Stimulated activated CD4-positive, alpha-beta T cell treated with anti-CD3 and anti-CD28 coated beads, Interleukin-1b, Interleukin-23, amount 100 ng/mL, for 1 hour (primary cell): ENCODE measurements at places on chromosomes 4 and X.

GRCh38 chr4:6619466-6620255 is 20.8 kb upstream of the MRFAP1 start:
- DNase-seq, result no peak

- no peak for DNase-seq
Measured at GRCh38 chr4:4791299-4792111, 68.0 kb upstream of the MSX1 start.

DNA sequence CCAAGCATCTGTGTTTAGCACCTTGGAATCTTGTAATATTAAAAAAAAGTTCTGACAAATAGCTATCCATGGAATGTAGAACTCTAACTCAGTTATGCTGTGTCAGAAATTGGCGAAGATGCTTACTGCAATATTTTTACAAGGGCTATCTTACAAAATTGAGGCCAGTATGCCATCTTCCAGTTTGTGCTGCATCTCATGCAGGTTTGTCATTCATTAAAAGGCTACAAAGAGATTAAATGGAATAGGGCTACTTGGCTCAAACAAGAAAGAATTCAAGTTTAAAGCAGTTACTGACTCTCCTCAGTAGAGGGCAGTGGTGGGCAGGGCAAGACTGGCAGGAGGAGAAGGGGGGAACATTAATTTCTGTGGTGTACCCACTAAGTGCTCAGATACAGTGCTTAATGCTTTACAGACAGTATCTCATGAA is 66.5 kb downstream of the SHROOM4 start:
- DNase-seq, result no peak

- DNase-seq, result no peak
Measured at GRCh38 chrX:71453056-71453455, 79.8 kb upstream of the OGT start.

- DNase-seq, result no peak
Measured at GRCh38 chr4:105128208-105128607, 18.5 kb upstream of the TET2 start.

- no peak for DNase-seq
Measured at GRCh38 chr4:101954975-101955678, 164.6 kb downstream of the BANK1 start.

DNA sequence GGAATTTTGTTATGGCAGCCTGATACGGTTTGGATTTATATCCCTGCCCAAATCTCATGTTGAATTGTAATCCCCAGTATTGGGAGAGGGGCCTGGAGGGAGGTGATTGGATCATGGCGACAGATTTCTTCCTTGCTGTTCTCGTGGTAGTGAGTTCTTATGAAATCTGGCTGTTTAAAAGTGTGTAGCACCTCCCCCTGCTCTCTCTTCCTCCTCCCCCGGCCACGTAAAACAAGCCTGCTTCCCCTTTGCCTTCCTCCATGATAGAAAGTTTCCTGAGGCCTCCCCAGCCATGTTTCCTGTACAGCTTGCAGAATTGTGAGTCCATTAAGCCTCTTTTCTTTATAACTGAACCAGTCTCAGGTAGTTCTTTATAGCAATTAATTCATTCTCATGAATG is 37.9 kb downstream of the SUPT20HL2 start:
- DNase-seq, result no peak

DNA sequence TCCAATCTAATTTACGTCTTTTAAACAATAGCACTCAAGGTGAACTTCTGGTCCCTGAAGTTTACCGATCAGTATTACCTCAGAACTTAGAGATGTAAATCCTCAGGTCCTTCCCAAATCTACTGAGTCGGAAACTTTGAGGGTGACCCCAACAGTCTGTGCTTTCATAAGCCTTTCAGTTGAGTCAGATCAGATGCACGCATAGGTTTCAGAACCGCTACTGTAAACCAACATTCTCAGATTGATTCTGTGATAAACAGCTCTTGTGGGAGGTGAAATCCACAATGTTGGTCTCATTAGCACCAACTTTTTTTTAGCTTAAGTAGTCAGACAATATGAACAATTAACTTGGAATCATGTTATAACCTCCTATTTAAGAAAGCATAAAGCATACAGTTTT is 86.0 kb downstream of the WWC2 start:
- DNase-seq, result no peak

DNA sequence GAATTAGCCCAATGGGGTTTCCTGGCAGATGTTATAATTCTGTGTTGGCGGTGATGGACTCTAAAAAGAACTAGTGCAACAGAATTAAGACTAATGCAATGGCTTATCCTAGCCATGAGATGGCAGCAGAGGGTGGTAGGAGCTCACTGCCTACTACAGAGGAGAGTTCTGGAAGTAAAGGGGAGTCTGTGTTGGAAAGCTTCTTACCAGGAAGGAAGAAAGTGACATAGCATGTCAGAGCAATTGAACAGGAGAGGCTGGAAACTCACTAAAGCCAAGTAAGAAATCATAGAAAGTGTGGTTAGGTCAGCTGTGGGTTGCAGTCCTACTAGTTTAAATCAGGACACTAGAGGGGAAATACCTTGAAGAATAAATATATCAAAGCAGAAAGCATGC is 6.3 kb upstream of the TRPC5OS start:
- DNase-seq, result no peak

GRCh38 chrX:39171686-39172085 is 370.4 kb downstream of the MID1IP1 start:
- DNase-seq, result no peak

- no peak for DNase-seq
Measured at GRCh38 chrX:19592952-19593351, 77.6 kb upstream of the MAP3K15 start.

DNA sequence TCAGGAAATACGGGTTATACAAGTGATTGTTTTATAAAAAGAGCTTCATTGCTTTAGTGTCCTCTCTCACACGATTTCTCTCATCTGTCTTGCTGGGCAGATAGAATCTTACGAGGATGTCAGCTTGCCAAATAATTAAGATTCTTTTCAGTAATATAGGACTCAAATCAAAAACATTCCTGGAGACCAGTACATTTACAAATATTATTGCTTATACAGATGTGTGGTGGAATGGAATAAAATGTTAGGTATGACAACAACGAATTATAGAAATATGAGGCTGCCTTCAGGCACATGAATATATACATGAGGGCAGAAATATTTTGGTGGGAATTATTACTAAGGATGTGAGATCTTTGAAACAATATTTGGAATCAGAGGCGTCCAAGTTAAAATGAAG is 88.9 kb downstream of the GC start:
- DNase-seq, result no peak

DNA sequence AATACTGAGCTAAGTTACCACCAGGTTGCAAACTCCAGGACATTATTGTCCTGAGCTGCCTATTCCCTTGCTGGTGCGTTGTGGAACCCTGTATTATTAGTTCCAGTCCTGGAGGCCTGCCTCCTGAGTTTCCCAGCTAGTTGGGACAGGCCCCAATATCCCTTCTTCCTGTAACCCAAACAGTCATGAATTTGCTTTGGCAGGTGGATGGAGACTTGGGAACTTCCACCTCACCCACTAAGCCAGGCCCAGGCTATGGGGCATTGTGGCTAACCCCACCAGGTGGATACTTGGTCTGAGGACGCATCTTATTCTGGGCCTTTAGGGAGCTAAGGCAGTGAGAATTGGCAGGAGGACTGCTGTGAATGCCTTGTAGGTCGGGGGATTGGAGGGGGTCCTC is 5.0 kb downstream of the RBM3 start:
- DNase-seq, result no peak

DNA sequence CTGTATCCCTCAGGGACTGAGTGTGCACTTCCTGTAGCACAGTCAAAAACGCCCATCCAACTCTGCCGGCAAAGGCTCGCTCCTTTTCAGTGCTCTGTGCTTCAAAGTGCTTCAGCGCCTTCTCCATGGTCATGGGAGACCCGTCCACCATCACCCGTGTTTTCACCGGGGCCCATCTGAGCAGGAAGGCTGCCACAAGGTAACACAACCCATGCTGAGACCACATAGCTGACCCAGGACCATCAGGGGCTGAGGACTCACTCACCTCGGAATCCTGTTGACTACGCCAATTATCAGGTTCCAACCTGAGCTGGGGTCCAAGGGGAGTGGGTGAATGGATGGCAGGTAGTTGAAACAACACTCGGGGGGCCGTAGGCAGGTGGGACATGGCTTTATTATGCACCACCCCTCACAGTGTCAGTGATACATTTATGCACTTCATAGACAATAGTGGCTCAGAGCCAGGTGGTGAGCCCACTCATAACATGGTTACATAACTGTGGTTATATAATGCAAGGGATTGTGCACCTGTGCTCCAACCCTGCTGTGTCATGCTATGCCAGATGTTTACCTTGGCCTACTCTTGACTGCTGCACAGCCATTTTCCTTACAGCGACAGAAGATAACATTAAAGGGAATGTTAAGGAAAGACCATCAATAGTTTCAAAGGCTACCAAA is 227.8 kb downstream of the ADGRL3 start:
- no peak for DNase-seq

- no peak for DNase-seq
Measured at GRCh38 chr4:99572527-99573240, 1.9 kb upstream of the MTTP start.

DNA sequence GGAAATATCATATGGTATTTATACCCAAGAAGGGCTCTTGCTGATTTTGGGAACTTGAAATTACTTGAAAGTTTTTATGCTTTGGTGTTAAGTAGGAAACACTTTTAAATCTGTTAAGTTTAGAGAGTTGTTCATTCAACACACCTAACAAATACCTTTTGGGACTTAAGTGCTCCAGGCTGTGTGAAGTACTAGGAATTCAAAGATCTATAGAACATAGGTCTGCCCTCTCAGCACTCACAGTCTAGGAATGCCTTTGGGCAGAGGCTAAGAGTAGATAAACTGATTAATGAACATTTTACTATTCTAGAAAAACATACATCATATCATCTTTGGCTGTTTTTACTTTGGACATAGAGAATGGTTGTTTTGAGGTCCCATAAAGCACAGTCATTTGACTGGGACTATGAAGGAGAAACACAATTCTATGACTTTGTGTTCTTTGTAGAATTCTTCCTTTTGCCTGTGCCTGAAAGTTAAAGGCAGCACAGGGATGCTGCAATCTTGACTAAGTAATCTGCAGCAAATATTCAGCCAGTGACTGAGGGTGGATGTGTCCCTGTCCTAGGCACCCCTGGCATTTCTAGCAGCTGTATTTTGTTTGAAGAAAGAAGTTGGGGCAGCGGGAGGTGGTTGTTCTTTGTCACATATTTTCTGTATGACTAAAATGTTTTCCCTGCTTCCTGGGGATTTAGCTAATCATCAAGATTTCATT is 8.3 kb downstream of the BMP3 start:
- no peak for DNase-seq

- DNase-seq, result no peak
Measured at GRCh38 chrX:76439188-76439587, 11.7 kb downstream of the MAGEE1 start.

- no peak for DNase-seq
Measured at GRCh38 chr4:182922501-182923284, 5.5 kb upstream of the DCTD start.

DNA sequence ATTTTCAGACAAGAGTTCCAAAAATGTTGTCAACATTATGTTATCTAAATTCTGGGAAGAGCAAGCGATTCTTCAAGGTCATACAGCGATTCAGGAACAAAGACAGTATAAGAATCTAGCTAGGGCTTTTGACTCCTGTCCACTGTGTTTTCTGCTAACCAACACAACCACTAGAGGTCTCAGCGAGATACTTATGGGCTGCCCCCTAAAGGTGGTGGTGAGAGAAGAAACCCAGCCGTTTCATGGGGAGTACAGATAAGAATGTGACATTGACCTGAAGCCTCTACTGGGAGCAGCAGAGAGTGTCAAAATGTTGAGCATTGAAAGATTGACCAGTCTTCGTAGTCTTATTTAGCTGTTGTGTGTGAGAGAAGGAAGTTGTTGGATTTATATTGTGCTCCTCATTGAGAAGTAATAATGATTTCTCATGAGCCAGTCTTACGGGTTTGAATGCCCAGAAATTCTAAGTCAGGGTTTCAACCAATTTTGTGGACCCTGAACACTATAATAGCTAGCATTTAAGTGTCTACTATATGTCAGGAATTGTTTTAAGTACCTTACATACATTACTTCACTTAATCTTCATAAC is 168.3 kb downstream of the SPRY1 start:
- no peak for DNase-seq

DNA sequence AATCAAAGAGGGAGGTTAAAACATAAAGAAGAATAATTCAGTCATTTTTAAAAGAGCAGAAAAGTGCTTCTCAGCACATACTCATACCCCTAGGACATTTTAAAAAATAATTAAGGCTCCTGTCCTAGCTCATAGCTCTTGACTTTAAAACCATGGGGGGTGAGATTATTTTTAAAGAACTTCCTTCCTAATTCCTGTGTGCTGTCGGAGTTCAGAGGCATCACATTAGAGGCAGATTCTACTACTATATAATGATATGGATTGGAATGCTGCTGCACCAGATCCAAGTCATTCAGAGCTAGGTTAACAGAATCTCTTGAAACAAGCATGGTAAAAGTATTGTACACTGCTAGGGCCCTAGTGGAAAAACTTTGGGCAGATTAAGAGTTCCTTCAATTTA is 456.5 kb upstream of the ADGRL3 start:
- DNase-seq, result no peak

DNA sequence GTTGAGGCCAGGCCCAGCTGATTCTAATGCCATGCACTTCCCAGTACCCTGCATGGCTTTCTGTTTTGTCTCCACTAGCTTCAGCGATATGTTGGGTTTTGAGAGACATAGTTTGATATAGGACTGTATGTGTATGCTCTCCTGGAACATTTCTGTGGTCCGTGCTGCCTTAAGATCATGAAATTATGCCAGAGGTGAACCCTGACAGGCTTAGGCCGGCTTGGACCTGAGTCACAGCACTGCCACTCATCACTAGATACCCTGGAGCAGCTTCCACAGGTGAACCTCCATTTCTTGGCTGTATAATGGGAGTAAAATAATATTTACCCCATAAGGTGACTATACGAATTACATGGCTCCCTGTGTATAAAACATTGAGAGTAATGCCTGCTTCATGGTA is 6.4 kb downstream of the SGMS2 start:
- DNase-seq, result no peak

DNA sequence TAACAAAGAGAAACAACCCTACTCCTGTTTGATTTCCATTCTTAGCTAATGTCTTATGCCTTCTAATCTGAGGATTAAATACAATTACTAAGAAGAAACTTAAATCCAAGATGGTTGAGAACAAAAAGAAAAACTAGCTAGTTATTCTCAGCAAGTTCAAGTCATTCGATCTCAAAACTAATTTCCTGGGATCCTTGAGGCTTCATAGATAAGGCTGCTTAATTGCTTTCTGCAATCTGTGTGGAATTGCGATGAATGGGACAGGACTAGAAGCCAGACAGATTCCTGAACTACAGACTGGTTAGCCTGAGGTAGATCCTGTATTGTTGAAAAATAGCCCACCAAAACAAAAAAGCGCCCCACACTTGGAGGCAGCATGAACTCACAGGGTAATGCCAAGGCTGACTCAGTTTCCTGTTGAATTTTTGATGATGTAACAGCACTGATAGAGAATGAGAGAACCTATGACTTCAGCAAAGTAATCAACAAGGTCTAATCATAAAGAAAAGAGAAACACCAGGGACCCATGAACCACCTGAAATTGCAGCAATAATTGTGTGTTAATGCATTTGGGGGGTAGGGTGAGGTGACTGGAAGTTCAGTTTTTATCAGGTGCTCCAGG is 33.9 kb downstream of the KLHL15 start:
- DNase-seq, result no peak
